ENCODE measurements at places on chromosomes 1 and 21. TPM values are rescaled to one million over a fixed set of nuclear protein-coding genes. Genes with fewer than 3 reads are reported as not detected.

FLG2 gene
- total RNA-seq, result 2.4 TPM

SFT2D2 gene
- 26.7 TPM for total RNA-seq

PLA2G2C gene
- 0.48 TPM for total RNA-seq

BRINP3 gene
- 14.4 TPM for total RNA-seq

DNA sequence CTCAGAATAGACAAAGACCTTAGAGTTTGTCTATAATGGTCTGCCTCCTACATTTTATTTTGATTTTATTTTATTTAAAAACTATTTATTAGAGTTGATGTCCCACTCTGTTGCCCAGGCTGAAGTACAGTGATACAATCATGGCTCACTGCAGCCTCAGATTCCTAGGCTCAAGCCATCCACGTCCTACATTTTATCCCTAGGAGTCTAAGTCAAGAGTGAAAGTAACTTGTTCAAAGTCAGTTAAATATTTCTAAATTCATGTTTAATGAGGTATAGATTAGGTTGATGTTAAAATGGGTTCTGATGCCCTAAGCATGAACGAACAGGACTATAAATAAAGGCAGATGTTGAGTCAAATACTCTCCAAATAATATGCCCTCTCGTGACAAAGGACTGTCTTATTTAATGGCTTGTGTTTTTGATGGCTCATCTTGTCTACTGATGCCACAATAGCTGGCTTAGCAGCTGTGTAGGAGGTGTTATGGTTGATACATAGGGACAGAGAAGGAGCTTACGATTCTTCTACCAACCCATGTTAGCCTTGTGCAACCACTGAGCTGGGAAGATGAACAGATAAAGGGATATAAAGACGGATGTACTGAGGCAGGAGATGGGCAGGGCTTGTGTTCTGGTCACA lies 66.0 kb upstream of the CR1L start:
- no peak for DNase-seq

- DNase-seq, result no peak
Observed at GRCh38 chr1:2253797-2254480, 25.8 kb downstream of the SKI start.

DNA sequence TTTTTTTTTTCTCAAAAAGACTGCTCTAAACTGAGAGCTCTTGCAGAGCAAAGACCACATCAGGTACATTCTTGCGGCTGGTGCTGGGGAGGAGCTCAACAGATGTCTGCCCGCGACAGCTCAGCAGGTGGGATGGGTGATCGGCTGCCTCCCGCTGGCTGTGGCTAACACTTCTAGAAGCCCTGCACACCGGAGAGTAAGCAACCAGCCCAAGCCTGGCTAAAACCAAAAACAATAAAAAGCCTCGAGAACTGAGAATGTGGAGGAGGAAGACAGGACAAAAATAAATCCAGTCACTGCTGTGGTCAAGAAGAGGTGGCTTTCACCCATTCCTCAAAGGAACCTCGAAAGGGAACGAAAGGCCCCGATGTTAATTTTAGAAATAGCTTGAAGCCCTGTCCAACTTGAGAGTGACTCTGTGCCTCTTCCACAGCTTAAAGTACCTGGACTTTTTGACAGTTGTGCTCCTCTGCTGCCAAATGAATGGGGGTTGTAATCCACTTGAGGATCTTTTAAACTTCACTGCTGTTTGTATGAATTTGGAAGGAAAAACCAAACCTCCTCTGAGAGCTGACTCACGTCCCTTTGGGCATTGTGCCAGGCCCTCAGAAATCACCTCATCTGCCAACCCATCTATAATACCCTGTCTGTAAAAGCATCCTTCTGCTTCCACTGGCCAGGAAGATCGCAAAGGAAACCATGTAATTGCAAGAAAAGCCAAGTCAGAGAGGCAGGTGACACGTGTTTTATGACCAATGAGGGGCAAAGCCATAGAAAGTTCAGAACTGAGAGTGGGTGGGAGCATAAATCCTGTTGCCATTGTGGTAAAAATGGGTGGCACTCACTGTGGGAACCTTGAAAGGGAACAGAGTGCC lies 78.6 kb downstream of the KCNN3 start:
- DNase-seq, result no peak

- no peak for DNase-seq
Observed at GRCh38 chr1:203217139-203217655, 12.3 kb downstream of the CHIT1 start.

GRCh38 chr1:36871146-36871971 lies 163.0 kb downstream of the GRIK3 start:
- no peak for DNase-seq

GRCh38 chr1:194117582-194117981 lies 931.2 kb upstream of the B3GALT2 start:
- DNase-seq, result no peak

GRCh38 chr1:102834688-102835320 lies 273.5 kb downstream of the COL11A1 start:
- no peak for DNase-seq

GRCh38 chr1:67137307-67137753 lies 2.6 kb upstream of the C1orf141 start:
- DNase-seq, result no peak

DNA sequence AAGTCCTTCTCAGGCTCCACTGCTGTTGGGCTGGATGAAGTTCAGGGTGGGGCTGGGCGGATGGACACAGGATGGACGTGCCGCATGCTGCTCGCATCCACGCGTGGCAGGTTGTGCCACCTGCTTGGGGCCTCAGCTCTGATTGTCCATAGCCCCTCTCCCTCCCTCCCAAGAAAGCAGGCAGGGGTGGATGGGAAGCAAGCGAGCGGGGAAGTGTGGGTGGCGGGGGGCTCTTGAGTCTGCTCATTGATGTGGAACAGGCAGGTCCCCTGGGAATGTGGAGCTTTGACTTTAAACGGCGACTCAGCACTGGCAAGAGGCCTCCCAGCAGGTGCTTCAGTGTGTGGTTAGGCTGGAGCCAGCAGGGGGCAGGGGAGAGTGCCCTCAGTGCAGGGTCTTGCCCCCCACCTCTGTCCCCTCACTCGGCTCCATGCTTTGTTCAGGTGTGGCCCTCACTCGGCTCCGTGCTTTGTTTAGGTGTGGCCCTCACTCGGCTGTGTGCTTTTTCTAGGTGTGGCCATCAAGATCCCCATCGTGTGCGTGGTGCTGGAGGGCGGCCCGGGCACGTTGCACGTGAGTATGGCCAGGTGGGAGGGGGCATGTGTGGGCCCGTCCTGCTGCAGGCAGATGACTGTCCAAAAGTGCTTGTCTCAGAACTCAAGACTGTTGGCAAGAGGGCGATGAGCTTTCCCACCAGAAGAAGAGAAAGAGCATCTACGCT lies 23.9 kb downstream of the TRPM2 start:
- no peak for DNase-seq

DNA sequence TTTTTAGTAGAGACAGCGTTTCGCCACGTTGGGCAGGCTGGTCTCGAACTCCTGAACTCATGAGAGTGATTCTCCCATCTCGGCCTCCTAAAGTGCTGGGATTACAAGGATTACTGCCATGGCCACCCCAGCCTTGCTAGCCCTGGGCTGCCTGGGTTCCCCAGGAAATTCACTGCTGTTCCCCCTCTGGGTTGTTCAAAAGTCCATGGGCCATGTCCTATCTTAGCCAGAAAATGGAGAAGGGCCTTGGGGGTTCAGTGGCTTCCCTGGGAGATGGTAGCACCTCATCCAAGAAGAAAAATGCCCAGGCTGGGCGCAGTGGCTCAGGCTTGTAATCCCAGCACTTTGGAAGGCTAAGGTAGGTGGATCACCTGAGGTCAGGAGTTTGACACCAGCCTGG lies 20.9 kb downstream of the SLC26A9 start:
- DNase-seq, result no peak

GRCh38 chr1:97254731-97255463 lies 533.3 kb downstream of the PTBP2 start:
- DNase-seq, result no peak

DNA sequence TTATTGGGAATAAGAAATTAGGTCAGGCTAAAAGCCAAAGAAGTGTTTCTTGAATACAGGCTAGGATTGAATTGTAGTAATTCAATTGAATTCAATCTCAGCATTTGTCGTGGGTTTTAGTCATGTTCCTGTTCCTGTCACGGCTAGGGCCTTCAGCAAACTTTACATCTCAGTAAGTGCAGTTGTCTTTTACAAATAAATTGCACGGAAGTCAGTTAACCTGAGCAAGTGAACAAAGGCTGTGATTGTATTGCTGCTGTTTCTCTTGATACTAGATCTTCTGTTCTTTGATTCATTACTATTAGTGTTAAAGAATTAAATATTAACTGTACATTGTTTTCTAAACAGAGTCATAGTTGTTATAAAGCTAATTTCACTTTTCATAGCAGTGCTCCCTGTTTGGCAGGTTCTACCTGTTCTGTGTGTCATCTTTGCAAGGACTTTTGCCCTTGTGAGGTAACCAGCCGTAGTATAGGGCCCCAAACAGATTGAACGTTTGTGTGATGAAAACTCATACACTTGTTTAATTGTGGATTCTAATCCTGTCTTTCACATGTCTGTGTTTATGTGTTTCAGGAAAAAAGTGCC lies 164.4 kb downstream of the EDEM3 start:
- DNase-seq, result peak; percentile 47

DNA sequence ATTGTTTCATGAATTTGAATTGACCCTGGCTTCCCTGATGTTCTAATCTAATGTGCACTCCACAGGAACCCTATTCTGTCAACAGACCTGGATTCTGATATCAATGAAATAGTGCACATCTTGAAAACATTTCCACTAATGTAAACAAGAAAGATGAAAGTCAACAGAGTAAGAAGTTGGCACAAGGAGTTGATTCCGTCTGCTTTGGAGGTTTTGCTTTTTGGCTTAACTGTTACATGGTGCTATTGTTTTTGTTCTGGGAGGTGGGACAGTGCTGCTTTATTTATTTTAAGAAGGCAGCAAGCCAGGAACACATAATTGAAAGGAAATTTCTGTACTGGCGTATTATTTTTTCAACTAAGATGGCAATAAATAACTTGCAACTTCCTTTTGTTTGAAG lies 73.3 kb downstream of the LEPR start:
- peak; percentile 17 for DNase-seq

DNA sequence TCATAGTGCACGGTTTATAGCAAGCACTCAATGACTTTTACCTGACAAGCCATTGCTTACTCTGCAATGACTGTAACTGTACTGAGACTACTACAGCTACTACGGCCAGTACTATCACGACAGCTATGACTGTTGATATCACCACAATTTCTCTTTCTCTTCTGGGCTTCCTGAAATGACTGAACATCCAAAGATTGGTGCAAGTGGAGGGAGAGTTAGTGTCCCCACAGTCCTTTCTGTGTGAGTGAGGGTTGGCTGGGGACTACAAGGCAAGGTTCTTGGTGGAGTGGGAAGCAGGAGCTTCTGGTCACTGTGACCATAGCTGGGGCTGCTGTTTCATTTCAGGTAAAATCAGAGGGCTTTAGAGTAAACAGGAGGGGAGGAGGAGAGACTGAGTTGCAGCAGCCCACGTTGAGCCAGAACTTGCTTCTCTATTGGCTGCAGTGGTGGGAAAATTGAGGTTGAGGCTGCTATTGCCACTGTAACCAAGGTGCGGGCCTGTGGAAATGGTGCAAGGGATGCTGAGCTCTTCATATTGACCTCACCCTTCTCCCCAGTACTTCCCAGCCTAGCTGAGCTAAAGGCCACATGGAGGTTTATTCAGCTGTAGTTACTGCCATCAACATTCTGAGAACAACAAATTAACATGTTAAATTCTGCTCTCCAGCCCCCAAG lies 14.1 kb upstream of the IL10 start:
- DNase-seq, result no peak

DNA sequence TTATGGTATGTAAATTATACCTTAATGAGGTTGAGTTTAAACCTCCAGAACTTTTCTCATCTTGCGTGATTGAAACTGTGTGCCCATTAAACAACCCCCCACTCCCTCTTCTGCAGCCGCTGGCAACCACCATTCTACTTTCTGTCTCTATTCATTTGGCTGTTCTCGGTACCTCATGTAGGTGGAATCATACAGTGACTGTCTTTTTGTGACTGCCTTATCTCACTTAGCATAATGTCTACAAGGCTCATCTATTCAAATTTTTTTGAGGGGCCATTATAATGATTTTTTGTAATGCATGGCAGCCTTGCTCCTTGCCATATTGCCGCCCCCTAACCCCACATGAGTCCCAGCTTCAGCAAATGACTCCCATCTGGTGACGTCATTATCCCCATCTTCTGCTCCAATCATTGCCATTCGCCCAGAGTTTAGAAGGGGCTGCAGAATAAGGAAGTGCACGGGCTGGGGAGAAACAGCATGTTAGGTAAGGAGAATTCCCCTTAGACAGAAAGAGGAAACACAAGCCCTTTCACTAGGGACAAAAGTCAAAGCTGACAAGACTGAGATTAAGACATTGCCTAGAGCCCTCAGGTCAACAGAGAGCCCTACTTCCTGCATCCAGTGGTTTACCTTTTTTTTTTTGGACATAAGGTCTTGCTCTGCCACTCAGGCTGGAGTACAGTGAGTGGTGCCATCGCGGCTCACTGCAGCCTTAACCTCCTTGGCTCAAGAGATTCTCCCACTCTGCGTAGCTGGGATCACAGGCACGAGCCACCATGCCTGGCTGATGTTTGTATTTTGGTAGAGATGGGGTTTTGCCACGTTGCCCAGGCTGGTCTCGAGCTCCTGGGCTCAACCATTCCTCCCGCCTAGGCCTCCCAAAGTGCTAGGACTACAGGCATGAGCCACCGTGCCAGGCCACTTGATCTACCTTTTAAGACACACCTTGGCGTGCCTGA lies 78.4 kb upstream of the ERRFI1 start:
- no peak for DNase-seq

GRCh38 chr1:227318853-227319607 lies 738 bp upstream of the CDC42BPA start:
- peak; percentile 72 for DNase-seq

DNA sequence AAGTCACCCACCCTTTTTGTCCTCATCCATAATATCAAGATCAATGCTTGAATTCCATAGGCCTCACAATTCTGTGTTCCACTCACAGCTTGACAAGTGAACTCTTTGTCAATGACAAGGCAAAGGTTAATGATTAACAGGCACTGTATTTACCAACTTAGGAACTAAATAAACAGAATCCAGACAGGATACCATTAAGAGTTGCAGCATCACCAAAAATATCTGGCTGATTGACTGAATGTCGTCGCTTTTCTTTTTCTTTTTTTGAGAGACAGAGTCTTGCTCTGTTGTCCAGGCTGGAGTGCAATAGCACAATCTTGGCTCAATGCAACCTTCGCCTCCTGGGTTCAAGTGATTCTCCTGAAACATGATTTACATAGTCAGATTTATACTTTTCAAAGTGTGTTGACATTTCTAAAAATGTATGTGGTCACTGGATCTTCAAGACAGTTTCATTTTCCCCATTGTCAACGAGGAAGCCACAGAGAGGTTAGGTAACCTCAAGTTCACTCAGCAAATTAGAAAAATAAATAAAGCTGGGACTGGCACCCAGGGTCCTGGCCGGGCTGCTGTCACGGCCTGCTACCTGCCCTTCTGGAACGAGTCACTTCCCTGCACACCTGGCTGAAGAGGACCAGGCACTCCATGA lies 81.0 kb downstream of the PDE9A start:
- no peak for DNase-seq

DNA sequence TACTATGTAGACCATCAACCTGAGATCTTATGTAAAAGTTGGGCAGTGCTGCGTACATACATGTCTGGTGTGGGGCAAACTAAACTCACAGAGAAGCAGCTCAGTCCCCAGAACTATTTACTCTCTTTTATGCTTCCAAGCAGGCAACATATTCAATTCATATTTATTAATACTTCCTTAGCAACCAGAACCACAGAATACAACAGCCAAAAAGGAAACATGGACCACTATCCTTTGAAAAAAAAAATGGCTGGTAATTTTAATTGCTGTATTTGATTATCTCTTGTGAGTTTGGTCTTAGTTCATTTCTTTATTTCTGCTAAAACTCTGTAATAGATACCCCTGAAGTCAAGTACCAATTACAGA lies 1.5 kb upstream of the PPP1R15B start:
- no peak for DNase-seq

GRCh38 chr1:15703562-15703961 lies 19.4 kb downstream of the PLEKHM2 start:
- DNase-seq, result peak; percentile 97

Measured in umbilical cord (tissue), 2 donors.